HFFc6 (cell line): ENCODE measurements at places on chromosomes 16 and 17. TPM values are rescaled to one million over a fixed set of nuclear protein-coding genes. Genes with fewer than 3 reads are reported as not detected.

Gene ACSM5
- total RNA-seq: not detected in 3 replicates

DNA sequence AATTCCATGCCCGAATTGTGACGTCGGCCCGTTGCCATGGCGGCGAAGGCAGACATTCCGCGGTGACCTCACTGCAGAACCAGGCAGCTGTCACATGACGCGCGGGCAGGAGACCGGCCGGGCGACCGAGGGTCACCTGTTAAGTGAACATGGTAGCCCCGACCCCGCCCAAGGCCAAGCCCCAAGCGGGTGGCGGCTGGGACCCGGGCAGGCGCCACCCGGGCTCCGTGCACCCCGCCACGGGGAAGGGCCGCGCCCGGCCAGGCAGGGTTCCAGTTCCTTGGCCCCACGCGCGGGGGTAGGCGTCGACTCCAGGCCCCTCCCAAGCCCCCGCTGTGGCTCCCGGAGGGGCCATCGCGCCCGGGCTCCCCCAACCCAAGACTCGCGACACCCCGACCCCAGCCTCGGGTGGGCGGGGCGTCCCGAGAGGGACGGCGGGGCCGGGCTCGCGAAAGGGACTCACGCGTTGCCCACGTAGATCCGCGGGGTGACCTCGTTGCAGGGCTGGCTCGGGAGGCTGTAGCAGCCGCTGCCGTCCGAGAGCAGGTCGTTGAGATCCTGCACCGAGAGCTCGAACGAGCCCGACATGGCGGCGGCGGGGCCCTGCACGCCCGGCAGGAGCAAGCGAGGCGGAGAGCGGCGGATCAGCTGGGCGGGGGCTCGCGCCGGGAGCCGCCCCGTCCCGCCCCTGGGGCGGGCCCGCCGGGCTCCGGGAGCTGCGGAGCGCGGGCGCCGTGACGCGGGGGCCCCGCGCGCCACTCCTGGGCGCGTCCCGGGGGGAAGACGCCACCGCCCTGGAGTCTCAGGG is at the start of gene DUSP3:
Gene DUSP3 (minus strand): TSS at position 641 of the 808 bp plus-strand sequence. CDS start 53 bp downstream, at position 588.
- peak within 1 kb of the TSS; percentile 89 for H3K4me3 ChIP-seq
- peak within 1 kb of the TSS; percentile 95 for H3K27ac ChIP-seq
- H3K4me1 ChIP-seq: peaks cover 18% of the 10 kb centered on the region
- H3K36me3 ChIP-seq: peaks cover 9% of the 10 kb centered on the region; the same call in 1 of the 2 replicates
- H3K27me3 ChIP-seq: peaks cover 32% of the 10 kb centered on the region
- DNase-seq: peak; percentile 93

DNA sequence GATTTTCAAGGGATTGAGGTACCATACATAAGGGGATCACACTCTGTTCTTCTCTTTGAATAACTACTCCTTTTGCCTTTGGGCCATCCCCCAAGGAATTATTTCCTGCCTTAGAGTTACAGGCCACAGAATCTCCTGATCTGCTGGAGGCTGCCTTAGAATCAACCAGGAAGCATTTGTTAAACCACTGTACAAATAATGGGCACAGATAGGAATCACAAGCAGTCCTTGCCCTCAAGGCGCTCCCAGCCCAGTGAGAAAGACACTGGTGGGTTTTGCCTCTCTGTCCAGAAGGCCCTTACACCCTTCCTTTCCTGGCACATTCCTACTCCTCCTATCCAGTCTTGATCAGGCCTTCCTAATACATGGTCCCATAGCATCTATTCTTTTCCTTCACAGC is 45.9 kb downstream of the MRTFB start:
- no peaks in the 10 kb centered on the region for H3K27me3 ChIP-seq
- H3K27ac ChIP-seq: no peak overlapping the region
- no peak overlapping the region for H3K4me3 ChIP-seq

- no peaks in the 10 kb centered on the region; the same call in none of the 2 replicates for H3K27me3 ChIP-seq
- H3K4me3 ChIP-seq: no peak overlapping the region
- peaks cover 22% of the 10 kb centered on the region for H3K36me3 ChIP-seq
These were observed 174.0 kb downstream of the IRX3 start for GRCh38 chr16:54112451-54113206.

GRCh38 chr17:46915596-46915995 is 7.4 kb upstream of the GOSR2 start:
- H3K4me3 ChIP-seq: no peak overlapping the region
- peak; percentile 14 for DNase-seq
- peaks cover 20% of the 10 kb centered on the region for H3K27me3 ChIP-seq
- no peak overlapping the region for H3K27ac ChIP-seq
- H3K4me1 ChIP-seq: peaks cover 28% of the 10 kb centered on the region
- H3K36me3 ChIP-seq: peaks cover 6% of the 10 kb centered on the region; the same call in 1 of the 2 replicates

DNA sequence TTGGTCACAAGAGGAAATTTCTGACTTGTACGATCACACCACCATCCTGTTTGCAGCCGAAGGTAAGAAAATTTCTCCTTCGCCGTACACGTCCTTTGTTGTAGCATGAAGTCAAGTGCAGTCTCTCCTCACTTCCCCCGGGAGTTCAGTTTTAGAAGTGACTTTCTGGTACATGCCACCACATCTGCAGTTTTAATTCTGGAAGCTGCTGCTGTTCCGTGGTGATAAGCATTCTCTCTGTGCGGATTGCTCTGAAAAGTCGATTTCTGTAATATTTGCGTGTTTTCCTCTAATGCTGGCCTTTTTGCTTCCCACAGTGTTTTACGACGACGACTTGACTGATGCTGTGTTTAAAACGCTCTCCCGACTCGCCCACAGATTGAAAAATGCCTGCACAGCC is 20.6 kb downstream of the METTL22 start:
- no peaks in the 10 kb centered on the region; the same call in 1 of the 2 replicates for H3K27me3 ChIP-seq
- no peak overlapping the region for H3K4me3 ChIP-seq
- DNase-seq: no peak
- H3K27ac ChIP-seq: no peak overlapping the region
- H3K36me3 ChIP-seq: peaks cover 29% of the 10 kb centered on the region
- H3K4me1 ChIP-seq: no peaks in the 10 kb centered on the region

- H3K4me3 ChIP-seq: no peak overlapping the region; the same call in 1 of the 2 replicates
- peak overlapping the region; percentile 24; the same call in 1 of the 2 replicates for H3K27ac ChIP-seq
- peaks cover 17% of the 10 kb centered on the region; the same call in 1 of the 2 replicates for H3K36me3 ChIP-seq
- H3K4me1 ChIP-seq: peaks cover 22% of the 10 kb centered on the region
- H3K27me3 ChIP-seq: peaks cover 8% of the 10 kb centered on the region
These were observed 5.4 kb downstream of the GAS7 start for GRCh38 chr17:10192972-10193371.

DNA sequence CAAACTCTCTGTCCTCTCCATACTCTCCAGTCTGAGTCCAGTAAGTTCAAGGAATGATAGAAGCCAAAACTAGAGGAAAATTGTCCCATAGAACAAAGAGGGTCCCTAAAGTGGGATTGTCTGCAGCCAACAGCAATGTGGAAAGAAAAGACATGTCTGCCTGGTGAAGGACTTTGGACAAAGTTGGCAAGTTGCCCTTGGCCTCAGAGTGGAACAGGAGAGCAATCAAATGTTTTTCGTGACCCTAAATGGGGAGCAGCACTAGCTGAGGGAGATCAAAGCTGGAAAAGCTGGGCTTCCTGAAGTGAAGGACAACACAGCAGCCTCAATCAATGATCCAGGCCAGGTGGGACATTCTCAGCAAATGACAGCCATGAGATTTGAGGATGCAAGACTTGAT is 183.5 kb downstream of the CHD9NB start:
- H3K27ac ChIP-seq: no peak overlapping the region
- H3K27me3 ChIP-seq: peaks cover 5% of the 10 kb centered on the region
- H3K36me3 ChIP-seq: no peaks in the 10 kb centered on the region
- H3K4me3 ChIP-seq: no peak overlapping the region

DNA sequence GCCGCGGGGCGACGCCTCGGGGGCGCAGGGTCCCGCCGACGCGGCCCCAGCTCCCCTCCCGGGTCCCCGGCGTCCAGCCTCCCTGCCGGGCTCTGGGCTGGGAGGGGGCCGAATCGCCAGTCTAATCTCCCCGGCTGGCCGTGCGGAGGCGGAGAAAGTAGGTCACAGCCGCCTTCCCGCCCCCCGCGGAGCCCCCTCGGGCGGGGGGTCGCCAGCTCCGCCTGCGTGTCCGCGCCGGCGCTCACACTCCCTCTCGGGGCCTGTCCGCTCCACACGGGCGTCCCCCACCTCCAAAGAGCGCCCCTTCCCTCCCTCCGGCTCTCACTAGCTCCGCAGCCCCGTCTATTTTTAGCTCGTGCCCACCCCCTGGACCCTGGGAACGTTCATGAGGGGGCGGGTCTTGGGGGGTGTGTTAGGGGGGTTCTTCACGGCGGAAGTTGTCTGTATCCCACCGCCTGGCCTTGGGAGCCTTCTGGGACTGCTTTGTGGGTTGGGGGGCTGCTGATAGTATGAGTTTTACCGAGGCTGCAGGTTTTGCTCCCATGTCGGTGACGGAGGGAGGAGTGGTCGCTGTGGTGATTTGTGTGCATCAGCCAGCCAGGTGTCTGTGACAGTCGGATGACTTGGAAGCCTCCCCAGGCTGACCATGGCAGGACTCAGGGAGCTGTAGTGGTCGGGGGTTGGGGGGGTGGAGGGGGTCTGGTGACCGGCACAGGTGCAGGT is 1.1 kb downstream of the ATP1B2 start:
- H3K4me3 ChIP-seq: no peak overlapping the region
- H3K4me1 ChIP-seq: peaks cover 10% of the 10 kb centered on the region
- peaks cover 56% of the 10 kb centered on the region for H3K27me3 ChIP-seq
- H3K36me3 ChIP-seq: no peaks in the 10 kb centered on the region
- no peak for DNase-seq

- peaks cover 9% of the 10 kb centered on the region for H3K27me3 ChIP-seq
- no peaks in the 10 kb centered on the region for H3K36me3 ChIP-seq
- no peak for DNase-seq
These were observed 2.4 kb downstream of the SLC16A13 start for GRCh38 chr17:7038025-7038862.

DNA sequence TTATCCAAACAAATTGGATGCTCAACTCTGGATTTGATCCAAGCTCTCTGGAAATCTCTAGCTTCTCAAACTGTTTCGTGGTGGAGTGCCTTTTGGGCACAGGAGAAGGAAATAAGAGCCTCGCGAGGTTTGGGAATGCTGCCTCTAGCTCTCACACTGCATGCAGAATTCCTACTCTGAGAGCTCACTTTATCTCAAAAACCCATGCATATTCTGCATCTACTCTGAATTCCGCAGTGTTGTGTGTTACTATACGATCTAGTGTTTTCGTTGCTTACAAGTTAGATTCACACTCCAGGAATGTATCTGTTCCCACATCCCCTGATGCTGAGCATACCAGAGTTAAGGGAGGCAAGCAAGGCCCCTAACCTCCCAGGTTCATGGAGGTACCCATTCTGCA is 462.7 kb downstream of the WWOX start:
- DNase-seq: no peak
- H3K4me1 ChIP-seq: no peaks in the 10 kb centered on the region
- H3K27ac ChIP-seq: no peak overlapping the region
- H3K4me3 ChIP-seq: no peak overlapping the region
- peaks cover 3% of the 10 kb centered on the region; the same call in 1 of the 2 replicates for H3K36me3 ChIP-seq

DNA sequence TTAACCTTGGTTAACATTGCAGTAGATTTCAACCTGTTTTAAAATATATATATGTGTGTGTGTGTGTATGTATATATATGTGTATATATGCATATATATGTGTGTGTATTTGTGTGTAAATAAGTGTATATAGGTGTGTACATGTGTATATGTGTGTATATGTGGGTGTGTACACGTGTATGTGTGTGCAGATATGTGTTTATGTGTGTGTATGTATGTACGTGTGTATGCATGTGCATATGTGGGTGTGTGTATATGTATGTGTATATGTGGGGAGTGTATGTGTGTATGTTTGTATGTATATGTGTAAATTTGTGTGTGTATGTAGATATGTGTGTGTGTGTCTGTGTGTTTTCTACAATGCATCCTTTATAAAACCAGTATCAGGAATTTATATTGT is 205.5 kb upstream of the FOXF1 start:
- no peak overlapping the region for H3K27ac ChIP-seq
- peaks cover 12% of the 10 kb centered on the region for H3K27me3 ChIP-seq
- H3K4me1 ChIP-seq: peaks cover 28% of the 10 kb centered on the region
- DNase-seq: no peak

Gene PPP1R27
- not detected in 2 replicates for total RNA-seq

Gene KRT20
- not detected in 2 replicates for total RNA-seq

GRCh38 chr16:84024854-84025253 is 17.7 kb downstream of the SLC38A8 start:
- peaks cover 8% of the 10 kb centered on the region for H3K4me1 ChIP-seq
- H3K36me3 ChIP-seq: peaks cover 18% of the 10 kb centered on the region
- no peak overlapping the region for H3K27ac ChIP-seq
- H3K4me3 ChIP-seq: no peak overlapping the region
- H3K27me3 ChIP-seq: peaks cover 31% of the 10 kb centered on the region

Gene GLYR1
- 77.5 to 83.8 TPM (median 82.8 TPM) in 3 replicates for total RNA-seq

- H3K36me3 ChIP-seq: no peaks in the 10 kb centered on the region
- no peak for DNase-seq
- no peak overlapping the region for H3K27ac ChIP-seq
- H3K4me1 ChIP-seq: no peaks in the 10 kb centered on the region
- H3K4me3 ChIP-seq: no peak overlapping the region
These were observed 6.2 kb upstream of the CHP2 start for GRCh38 chr16:23748630-23749029.

Gene TUBB3
- 164 to 212 TPM (median 176 TPM) in 3 replicates for total RNA-seq

DNA sequence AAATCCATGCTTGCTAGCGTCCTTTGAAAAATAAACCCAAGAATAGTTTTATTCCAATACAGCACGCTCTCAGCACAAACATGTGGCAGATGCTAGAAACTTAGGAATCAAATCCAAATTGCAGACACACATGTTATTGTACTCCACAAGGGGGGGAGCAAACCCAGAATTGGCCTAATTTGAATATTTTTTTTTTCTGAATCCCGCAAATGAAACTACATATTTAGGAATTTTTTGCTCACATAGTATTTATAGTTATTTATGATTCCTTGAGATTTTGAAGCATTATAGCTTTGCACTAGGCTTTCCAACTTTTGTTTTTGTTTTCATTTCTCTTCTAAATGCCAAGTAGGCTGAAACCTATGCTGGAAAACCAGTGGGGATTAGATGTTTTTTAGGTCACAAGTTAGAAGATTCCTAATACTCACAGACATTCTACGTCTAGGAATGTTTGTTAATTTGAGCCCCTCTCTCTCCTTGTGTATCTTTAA is 59.3 kb upstream of the CDH11 start:
- no peaks in the 10 kb centered on the region for H3K36me3 ChIP-seq
- DNase-seq: no peak
- H3K4me3 ChIP-seq: no peak overlapping the region

Gene TRIM47
- total RNA-seq: 1.6 to 2.3 TPM (median 1.6 TPM) in 3 replicates

Gene FLCN
- total RNA-seq: 15.9 to 18.4 TPM (median 16.7 TPM) in 3 replicates

- H3K4me3 ChIP-seq: no peak overlapping the region
- peaks cover 16% of the 10 kb centered on the region; the same call in 1 of the 2 replicates for H3K36me3 ChIP-seq
These were observed 3.6 kb downstream of the SOCS7 start for GRCh38 chr17:38355251-38355650.

Gene LRRC37A2
- total RNA-seq: 2.7 and 2.8 TPM in 2 replicates

- no peaks in the 10 kb centered on the region; the same call in 1 of the 2 replicates for H3K4me1 ChIP-seq
- DNase-seq: no peak
- no peak overlapping the region for H3K27ac ChIP-seq
- H3K36me3 ChIP-seq: no peaks in the 10 kb centered on the region
- H3K27me3 ChIP-seq: peaks cover 6% of the 10 kb centered on the region
- H3K4me3 ChIP-seq: no peak overlapping the region
These were observed 135.4 kb upstream of the SOX9 start for GRCh38 chr17:71985111-71986039.
